ENCODE measurements at places on chromosomes 3 and 15.

DNA sequence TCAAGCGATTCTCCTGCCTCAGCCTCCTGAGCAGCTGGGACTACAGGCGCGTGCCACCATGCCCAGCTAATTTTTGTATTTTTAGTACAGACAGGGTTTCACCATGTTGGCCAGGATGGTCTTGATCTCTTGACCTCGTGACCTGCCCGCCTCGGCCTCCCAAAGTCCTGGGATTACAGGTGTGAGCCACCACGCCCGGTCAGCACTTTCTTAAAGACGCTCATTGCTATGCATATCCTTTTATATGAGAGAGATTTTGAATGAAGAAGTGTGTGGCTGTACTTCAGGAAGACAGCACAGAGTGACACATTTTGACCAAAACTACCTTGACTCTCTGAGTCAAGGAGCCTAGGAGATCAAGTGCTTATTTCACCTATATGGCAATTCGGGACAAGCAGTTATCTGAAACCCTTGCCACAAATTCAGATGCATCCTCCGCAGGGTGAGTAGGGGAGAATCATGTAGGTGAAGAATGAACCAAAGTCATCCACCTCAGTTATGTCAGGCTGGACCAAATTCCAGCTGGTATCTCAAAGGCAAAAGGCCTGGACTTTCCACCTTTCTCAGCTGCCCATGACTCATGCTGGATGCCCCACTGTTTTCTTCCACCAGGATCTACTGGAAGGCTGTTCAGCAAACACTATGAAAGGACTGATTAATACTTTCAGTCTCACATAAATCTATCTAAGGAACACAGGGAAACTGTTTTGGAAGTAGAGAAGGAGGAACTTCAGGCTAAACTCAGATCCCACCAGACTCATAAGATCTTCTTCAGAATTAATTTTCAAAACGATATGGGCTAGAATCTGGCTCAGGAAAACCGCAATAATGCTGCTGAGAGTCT lies 31.9 kb downstream of the SUSD5 start:
- DNase-seq, result no peak

GRCh38 chr3:55698831-55699230 lies 211.7 kb upstream of the WNT5A start:
- no peak for DNase-seq

GRCh38 chr3:62169906-62170660 lies 203.3 kb downstream of the FEZF2 start:
- no peak for DNase-seq

GRCh38 chr3:126136428-126137220 lies 43.8 kb downstream of the ALDH1L1 start:
- no peak for DNase-seq

- no peak for DNase-seq
These were observed 235.7 kb downstream of the SATB1 start for GRCh38 chr3:18189282-18190050.

DNA sequence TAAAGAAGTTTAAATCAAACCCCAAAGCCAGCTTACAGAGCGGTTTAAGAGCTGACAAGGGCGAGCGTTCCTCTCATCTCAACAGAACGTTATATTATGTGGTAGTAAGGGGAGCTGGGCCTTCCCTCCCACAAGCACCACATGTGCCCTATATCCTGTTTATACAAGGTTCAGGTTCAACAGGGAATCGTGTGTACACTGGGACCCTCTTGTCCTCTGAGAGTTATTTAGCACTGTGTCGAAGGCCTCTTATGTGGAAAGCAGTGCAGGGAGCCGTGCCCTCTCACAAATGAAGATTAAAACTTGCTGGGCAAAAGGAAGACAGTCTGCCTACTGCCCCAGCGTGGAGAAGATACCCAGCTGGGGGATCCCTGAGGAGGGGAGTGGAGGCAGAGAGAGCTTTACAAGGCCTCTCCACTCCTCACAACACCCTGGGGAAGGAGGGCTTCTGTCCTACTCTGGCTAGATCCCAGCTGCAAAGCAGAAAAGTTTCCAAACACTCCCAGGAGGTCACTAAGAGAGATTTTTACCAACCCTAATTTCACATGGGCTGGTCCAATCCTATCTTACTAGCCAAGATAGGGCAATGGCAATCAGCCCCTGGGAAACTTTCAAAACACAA lies 2.9 kb downstream of the TLE3 start:
- DNase-seq, result peak; percentile 50

GRCh38 chr3:39065197-39065596 lies 13.4 kb downstream of the WDR48 start:
- no peak for DNase-seq

- DNase-seq, result no peak
These were observed 9.7 kb downstream of the SLTM start for GRCh38 chr15:58923696-58924300.

DNA sequence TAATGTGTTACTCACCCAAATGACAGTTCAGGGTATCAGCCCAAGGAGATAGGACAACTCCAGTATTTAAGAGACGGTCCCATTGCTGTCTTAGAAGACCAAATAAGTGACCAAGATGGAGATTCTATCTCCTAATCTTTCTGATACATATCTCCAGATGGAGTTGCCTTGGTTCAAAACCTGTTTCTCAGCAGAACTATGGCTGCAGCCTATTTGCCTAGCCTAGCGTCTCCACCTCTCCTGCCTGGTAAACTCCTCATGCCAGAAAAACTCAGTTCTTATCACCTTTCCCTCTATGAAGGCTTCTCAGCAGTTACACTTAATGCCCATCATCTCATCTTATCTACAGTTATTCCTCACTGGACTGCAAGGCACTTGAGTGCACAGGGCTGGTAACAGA lies 1.2 kb upstream of the CSPG5 start:
- no peak for DNase-seq

- no peak for DNase-seq
These were observed 40.0 kb downstream of the ATP2C1 start for GRCh38 chr3:130933801-130934345.

- DNase-seq, result no peak
These were observed 394.0 kb downstream of the LRTM1 start for GRCh38 chr3:54533856-54534255.

- no peak for DNase-seq
These were observed 56.5 kb downstream of the DCLK3 start for GRCh38 chr3:36707623-36708409.

DNA sequence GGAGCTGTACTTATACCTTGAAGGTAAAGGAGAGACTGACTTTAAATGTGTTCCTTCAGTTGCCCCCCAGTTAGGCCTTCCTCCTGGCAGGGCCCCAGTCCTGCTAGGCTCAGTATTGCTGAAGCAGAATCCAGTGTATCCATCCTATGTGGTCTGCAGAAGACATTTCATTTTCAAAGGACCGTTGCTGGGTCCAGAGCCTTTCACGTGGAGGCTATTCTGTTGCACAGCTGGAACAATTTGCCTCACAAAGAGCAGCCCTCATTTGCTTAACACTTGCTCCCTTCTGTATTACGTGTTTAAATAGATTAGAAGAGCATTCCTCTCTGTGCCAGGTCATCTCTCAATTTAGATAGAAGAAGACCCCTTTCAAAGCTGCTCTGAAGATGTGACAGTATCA lies 78.9 kb upstream of the CFAP20DC start:
- DNase-seq, result no peak

GRCh38 chr15:58952751-58953150 lies 19.3 kb upstream of the SLTM start:
- DNase-seq, result no peak

- no peak for DNase-seq
These were observed 13.6 kb downstream of the IGDCC4 start for GRCh38 chr15:65409036-65409631.

- DNase-seq, result no peak
These were observed 722 bp downstream of the RBMS3 start for GRCh38 chr3:29281344-29282241.

DNA sequence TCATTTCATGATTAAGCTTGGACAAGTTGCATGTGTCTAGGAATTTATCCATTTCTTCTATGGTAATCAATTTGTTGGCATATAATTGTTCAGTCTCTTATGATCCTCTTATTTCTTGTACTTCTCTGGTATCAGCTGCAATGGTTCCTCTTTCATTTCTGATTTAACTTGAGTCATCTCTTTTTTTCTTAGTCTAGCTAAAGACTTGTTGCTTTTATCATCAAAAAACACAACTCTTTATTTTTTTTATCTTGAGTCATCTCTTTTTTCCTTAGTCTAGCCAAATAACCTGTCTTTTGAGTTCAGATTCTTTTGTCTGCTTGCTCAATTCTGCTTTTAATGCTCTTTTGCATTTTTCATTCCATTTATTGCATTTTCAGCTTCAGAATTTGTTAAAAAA lies 37.3 kb downstream of the UBE3A start:
- DNase-seq, result no peak

DNA sequence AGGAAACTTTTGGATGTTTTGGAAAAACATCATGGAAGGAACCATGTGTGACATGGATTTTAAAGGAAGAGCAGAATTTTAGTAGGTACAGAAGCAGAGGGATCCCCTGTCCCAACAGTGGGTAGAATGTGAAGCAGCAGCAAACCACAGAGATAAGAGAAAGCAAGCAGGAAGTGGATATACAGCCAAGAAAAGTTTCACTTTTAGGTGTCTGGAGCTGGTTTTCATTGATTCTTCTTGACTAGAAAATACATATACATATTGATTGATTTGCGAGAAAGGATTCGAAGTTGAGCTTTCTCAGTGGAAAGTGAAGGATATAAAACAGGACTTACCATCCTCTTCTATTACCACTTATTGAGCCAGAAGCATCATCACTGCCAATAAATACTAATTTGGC lies 133.5 kb downstream of the KCNMB2 start:
- no peak for DNase-seq

DNA sequence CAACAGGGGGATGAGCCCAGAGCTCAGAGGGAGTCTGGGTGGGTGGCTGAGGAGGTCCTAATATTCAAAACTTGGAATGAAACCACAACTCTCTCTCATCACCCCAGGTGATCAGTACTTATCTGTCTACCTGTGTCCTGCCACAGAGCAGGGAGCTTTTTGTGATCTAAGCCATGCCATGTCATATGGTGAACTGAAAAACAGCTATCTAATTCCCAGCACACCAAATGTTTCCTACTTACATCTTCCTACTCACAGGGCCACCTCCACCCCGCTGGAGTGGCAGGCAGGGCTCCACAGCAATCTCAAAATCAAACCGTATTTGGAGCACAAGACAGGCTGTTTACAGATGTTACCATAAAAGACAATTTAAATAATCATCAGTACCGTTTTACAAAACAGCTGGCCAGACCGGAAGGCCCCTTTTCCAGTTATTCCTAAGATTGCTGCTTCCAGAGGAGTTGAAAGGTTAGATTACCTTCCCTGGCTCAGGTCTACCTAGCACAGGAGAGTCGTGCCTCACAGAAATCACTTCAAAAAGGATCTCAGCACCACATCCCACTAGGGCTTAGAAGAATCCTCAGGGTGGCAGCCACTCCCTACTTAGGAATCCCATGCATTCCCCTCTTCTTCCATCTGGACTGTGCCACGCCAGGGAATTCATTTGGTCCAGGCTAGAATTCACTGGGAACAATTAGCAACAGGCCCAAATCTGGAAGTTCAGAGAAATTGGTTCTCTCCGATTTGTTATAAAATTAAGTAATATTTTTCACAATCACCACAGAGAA lies 226.6 kb upstream of the IL12A start:
- no peak for DNase-seq

- no peak for DNase-seq
These were observed 332.8 kb downstream of the CNTN3 start for GRCh38 chr3:74281705-74282104.

DNA sequence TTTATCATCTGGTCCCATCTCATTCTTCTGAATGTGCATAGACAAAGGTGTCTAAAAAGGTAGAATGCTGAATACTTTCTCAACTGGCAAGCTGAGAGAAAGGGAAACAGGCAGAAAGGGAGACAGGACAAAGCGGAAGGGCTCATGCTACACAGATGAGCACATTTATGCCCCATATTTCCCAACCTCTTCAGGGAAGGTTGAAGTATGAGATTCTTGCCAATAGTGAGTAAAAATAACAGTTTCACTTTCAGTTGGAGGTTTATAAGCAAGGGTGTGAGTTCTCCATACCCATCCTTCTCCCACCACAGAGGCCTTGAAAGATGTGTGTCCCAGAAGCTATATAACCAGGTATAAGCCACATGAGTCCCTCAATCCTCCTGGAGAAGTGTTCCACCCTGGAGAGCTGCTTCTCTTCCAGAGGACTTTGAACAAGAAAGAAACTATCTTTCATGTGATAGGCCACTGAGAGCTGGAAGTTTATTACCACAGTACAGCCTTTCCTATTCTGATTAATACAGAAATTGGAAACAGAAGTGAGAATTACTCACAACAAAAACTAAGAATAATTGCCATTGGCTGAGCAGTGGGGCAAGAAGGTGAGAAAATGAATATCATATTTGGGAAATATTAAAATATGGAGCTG lies 709.4 kb upstream of the NR2F2 start:
- no peak for DNase-seq

- DNase-seq, result no peak
These were observed 41.8 kb downstream of the ITGB5 start for GRCh38 chr3:124845406-124845805.

DNA sequence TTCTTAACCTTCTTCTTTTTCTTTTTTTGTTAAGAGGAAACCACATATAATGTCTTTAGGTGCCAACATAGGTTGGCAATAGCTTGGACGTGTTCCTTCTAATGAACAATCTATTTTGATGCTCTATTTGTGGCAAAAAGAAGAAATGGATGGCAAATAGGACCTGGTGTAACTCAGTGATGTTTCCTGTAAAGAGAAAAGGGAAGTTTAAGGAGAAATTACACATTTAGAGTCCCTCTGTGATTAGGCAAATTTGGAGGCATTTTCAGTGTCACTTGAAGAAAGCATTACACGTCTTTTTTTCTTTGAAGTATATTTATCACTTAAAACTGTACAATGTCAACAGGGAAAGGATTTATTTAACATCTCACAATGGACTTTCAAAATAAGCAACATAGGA lies 327.1 kb downstream of the ZIC1 start:
- no peak for DNase-seq

DNA sequence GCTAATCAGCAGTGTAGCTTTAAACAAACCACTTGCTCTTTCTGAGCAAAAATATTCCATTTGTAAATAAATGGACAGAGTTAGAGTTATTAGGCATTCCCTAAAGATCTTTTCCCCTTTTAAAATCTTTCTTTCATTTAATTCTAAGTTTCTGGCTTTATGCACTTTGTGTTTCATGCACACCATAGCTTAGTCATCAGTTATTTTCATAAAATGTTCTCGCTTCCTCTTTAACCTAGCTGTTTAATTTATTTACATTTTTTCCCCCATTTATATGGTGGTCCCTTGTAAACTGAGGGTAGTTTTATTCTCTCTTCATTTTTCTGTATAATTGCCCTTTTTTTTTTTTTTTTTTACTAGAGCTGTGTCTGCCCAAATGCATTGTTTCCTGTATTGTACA lies 315.0 kb upstream of the LRRFIP2 start:
- no peak for DNase-seq
